ENCODE measurements at places on chromosomes 12 and 14.
A peak's percentile ranks its signal among the peaks of the same experiment; 100 is the strongest.

- no peak for DNase-seq
These were observed 4.5 kb upstream of the TNFRSF1A start for GRCh38 chr12:6346235-6346832.

DNA sequence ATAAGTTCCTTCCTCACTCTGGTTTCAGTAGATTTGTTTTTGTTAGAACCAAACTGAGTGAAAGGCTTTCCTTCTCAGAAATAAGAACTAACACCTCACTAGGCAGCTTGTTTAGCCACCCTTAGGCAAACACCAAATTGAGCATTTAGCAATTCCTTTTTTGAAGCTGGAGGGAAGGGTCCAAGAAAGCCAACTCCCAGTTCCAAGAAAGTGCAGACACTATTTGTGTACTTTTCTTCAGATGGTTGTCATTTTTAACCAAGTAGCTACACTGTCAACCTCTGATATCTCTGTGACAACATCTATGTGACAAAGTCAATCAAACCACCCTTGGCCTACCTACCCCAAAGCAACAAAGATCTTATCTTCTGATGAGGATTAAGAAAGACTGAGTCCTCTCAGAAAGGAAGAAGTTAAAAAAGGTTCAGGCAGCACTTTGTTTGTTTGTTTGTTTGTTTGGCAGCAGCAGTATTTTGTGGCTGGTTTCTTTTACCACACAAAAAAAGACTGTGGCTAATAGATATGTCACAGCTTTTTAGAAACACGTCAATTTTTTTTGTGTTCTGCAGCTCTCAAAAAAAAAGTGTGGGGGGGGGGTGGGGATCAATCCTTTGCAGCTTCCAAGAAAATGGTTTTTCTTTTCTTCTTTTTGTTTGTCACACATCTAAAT lies 203.8 kb downstream of the CRADD start:
- no peak for DNase-seq

DNA sequence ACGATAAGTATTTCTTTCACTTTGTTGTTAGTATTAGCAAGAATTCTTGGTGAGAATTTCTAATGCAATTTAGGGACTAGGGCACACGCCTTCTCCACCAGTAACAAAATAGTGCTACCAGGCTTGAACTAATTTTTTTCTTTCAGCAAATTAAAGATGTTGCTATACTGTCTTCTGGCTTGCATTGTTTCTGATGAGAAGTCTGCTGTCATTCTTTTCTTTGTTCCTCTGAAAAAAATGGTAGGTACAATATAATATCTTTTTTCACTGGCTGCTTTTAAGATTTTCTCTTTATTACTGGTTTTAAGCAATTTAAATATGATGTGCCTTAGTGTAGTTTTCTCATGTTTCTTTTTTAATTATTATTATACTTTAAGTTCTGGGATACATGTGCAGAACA lies 171.2 kb downstream of the PCNX1 start:
- DNase-seq, result no peak

DNA sequence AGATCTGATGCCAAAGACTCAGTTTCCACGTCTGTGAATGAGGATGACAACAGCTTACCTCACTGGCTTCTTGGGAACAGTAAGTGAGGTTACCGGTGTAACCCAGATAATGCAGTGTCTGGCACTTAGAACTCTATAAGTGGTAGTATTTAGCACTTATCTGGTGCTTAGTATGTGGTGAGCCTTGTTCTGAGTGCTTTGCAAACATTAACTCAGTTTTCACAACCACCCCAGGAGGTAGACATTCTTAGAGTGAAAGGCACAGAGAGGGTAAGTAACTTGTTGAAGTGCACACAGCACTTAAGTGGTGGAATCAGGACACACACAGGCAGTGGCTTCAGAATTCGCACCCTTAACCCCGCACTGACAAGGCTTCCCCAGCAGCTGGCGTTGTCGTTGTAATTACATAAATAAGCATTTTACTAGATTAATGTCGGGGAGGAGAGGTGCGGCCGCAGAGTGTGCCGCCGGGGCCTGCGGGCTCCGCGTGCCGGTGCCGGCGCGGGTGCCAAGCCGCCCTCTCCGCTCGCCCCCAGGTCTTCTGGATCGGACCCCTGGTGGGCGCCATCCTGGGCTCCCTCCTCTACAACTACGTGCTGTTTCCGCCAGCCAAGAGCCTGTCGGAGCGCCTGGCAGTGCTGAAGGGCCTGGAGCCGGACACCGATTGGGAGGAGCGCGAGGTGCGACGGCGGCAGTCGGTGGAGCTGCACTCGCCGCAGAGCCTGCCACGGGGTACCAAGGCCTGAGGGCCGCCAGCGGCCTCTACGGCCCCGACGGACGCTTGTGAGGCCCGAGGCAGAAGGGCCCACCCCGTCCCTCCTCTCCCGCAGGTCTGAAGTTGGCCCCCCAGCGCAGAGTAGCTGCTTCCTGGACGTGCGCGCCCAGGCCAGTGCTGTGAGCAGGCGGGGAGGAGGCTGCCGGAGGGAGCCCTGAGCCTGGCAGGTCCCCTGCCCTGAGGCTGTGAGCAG lies 4.6 kb downstream of the AQP2 start:
- no peak for DNase-seq

GRCh38 chr12:53219292-53219955 lies 12.4 kb upstream of the ITGB7 start:
- peak; percentile 41 for DNase-seq

DNA sequence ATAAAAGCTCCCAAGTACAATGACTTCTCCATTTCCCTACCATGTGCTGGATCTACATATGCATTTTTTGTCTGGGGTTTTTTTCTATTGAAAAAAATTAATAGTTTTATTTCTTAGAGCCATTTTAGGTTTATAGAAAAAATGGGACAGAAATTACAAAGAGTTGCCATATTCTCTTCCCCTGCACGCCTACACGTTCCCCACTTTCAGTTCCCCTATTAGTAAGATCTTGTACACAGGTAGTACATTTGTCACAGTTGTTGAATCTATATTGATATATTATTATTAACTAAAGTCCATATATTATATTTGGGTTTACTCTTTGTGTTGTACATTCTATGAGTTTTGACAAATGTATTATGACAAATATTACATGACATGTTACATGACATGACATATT lies 35.7 kb downstream of the SIX6 start:
- no peak for DNase-seq

DNA sequence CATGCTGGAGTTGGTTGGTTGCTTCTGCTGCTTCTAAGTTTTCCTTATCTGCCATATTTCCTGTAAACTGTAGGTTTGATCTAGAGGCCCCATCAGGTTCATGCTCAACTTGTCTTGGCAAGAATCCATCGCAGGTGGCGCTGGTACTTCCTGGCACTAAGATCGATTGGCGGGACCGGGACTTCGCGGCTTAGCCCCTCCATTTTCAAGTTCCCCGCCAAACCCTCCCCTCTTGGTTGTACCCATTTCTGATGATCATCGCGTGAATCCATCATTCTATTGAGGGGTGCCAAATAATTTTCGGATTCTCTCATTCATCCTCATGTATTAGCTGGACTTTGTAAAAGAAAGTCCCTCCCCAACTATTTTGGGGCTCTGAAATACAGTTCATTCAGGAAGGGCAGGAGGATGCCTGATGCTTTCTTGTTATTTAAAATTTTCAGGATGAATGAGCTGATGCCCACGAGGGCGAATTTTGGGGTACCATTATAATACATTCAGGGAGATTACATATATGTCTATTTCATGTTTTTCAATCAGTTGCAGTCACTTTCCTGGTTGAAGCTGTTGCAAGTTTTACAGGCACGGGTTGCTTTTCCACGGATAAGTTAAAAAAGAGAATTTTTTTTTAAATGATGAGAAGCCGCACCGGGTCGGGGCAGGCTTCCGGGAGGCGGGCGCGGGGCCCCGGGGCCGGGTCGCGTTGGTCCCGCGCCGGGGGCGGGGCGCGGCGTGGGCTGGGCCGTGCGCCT lies 395 bp upstream of the BRI3BP start:
- DNase-seq, result peak; percentile 87

DNA sequence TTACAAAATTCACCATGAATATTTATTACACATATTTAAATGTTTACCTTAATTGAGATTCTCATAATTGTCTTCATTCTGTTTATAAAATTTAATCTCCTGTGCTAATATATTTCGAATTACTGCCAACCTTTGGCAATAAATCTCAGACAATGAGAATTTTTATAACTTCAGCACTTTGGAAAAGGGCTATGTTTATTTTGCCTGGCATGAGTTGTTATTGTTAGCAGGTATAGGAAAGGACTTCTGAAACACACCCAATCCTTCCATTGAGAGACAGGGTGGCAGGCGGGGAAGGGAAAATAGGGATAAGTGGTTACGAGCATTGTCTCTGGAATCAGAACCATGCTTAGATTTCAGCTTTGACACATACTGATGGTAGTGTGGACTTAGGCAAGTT lies 12.1 kb upstream of the MSRB3 start:
- no peak for DNase-seq

- no peak for DNase-seq
These were observed 11.7 kb downstream of the RAD9B start for GRCh38 chr12:110513842-110514241.

- DNase-seq, result no peak
These were observed 283.5 kb downstream of the KSR2 start for GRCh38 chr12:117685110-117685926.

DNA sequence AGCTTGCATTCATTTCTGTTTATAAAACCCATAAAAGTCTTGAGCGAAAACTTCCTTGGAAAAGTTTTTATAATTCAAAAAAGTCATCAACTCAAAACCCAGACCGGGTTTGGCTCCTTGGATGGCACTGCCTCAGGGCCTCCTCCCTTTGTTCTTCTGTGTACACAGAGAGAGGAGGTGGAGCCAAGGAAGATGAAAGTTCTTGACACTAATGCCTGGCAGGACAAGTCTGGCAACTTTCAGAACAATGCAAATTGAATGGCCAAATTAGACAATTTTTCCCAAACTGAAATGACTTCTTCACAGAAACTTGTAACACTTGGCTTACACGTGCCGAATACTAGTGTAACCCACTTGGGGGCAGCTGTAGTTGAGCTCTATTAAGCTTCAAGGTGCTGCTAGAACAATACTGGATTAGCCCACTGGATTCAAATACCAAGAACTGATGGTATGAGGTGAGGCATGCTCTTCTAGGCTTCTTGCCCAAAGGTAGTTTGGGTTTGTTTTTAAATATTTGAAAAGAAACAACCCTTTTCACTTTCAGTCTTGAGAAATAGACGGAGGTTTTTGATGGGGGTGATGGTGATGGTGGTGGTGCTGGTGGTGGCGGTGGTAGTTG lies 86.6 kb upstream of the FRMD6 start:
- DNase-seq, result no peak

DNA sequence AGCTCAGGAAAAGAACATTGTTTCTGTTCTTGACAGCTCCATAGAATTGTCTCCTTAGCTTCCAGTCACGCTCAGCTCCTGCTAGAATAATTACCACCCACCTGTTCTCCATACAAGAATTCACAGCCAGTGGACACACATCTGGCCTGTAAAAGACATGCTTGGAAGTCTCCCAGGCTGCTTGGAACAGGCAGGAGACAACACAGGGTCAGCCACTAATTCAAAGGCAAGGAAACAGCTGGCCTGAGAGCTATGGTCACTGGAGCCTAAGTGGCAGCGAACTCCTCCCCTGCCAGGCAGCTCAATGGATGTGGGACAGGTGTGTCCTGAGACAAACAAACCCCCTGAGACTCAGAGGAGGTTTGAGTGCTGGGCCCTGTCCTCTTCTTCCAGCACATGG lies 22.9 kb upstream of the LTBP2 start:
- no peak for DNase-seq

GRCh38 chr12:116432314-116432750 lies 126.8 kb upstream of the MAP1LC3B2 start:
- DNase-seq, result no peak

DNA sequence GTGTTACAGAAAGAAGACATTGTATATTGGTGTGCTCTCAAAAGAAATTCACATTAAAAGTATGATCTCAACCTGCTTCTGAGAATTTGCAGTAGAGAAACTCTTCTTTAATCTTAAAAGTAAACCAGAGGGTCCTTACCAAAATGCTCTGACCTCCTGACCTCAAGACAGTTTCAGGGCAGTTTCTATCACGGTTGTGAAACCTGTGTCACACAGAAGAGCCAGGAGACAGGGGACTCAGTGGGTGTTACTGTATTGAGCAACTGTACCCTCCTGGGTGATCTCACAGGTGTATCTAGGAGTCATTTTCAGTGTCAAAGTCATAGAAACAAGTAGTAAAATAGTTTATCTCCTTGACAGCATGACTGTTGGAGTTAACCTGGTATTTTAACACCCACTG lies 178.0 kb downstream of the GRIP1 start:
- DNase-seq, result no peak

DNA sequence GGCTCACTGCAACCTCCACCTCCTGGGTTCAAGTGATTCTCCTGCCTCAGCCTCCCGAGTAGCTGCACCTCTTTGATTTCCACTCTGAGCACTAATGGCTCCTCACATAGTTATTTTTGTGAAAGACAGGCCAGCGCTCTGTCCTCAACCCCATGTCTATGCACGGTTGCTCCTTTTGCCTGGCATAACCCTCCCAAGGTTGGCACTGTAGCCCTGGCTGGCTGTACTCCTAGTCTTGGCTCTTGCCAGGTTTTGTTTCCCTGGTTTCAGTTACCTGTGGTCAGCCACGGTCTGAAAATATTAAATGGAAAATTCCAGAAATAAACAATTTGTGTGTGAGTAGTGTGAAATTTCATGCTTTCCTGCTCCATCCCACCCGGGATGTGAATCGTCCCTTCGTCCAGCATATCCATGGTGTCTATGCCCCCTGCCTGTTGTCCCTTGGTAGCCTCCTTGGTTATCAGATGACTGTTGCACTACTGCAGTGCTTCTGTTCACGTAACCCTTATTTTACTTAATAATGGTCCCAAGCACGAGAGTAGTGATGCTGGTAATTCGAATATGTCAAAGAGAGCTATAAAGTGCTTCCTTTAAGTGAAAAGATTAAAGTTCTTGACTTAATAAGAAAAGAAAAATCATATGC lies 12.3 kb upstream of the DCD start:
- no peak for DNase-seq

DNA sequence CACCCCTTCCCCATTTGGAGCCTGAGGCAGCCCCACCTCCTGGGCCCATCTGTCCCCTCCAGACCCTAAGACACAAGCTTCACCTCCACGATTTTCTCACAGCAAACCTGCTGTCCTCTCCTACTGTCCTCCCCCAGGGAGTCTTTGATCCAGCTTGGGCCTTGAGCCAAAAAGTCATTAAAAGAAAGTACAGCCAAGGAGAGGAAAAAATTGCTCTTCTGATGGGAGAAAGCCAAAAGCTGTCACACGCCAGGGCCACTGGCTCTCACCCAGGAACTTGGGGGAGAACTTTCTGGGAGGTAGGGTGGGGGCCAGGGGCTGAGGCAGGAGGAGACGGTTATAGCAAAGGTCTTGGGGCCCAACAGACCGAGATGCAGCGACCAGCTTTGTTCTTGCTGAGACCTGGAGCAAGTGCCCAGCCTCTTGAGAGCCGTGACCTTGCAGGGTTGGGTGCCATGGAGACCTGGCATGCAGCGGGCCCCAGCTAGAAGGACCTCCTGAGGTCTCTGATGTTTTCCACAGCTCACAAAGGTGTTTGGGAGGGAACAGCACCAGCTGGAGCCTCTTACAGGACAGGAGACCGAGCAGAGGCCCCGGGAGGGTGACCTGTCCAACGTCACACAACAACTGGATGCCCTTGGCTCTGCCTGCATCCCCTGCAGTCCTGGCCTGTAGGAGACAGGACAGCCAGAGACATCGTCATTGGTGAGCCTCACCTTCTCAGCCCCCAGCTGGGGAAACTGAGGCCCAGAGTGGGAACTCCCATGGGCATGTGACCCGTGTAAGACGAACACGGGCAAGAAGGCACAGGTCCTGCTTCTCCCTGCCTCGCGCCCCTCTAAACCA lies 124.5 kb downstream of the CALM1 start:
- no peak for DNase-seq

GRCh38 chr14:75344411-75344810 lies 65.8 kb downstream of the FOS start:
- no peak for DNase-seq
